ENCODE measurements at places on chromosomes 3 and 15.

GRCh38 chr15:91484141-91484540 lies 369.4 kb upstream of the SLCO3A1 start:
- DNase-seq, result no peak

DNA sequence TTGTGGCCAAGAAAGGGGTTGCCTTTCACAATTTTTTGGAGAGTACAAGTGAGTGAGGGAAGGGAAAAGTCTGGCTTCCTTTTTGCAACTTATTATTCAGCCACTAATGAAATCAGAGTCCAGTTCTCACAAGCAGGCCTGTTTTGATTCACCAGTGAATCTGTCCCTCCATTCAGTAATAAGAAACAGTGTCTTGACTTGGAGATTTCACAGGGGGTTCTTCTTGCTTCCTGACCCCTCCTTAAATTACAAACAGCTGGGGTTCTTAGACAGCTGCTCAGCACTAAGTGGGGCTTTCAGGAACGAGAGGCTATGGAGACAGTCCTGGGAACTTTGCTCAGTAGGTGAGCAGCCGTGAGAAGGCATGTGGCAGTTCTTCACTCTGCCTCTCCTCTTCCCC lies 24.5 kb downstream of the SEMA3G start:
- DNase-seq, result no peak

DNA sequence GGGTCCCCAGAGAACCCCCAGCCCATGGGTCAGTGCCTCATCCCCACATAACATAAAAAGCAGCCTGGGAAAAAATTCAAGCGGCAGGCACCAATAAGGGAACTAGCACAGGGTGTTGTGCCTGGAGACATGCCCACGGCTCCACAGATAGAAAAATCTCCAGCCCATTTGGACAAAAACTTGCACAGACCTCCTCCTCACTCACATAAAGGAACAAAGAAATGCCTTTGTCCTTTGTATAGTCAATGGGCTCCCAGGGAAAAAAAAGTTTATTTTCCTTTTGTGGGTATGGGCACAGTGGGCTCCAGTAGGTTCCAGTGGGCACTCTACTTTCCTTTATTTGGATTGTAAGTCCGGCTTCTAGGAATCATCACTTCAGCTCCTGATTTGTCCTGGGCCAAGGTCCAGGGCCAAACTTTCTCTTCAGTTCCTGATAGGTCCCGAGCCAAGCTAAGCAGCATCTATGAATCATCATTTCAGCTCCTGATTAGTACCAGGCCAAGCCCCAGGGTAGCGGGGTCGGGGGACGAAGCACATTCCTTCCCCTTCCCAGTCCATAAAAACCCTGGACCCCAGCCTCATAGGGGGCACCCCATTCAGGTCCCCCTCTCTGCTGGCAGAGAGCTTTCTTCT lies 1.6 kb upstream of the DNAH12 start:
- DNase-seq, result no peak

DNA sequence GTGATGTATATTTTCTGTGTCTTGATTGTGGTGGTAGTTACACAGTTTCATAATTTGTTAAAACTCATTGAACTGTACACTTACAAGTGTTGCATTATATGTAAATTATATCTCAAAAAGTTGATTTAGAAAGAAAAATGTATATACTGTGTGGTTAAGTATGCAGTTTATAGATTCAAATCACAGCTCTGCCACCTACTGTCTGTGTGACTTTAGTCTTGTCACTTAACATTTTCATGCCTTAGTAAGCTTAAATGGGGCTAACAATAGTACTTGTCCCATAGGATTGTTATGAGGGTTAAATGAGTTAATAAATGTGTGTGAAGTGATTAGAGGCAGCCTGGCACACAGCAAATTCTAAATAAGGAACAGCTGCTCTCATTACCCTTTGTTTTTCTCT lies 120.9 kb upstream of the P2RY1 start:
- DNase-seq, result no peak

DNA sequence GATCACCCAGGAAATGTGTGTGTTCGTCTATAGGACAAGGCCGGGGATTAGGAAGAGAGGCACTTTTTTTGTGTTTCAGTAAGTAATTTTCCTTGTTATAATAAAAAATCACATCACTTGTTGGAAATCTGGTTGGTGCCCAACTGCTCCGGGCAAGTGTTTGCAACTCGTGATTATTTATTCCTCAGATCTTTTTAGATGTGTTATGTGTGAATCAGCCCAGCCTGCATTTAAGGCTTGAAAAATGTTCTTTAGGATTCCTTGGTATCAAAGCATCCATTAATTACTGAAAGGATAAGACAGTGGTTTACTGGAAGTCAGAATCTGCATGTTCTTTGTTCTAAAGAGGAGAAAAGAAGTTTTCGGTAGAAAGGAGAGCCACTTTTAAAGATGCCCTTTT lies 345.6 kb downstream of the FEZF2 start:
- DNase-seq, result no peak

DNA sequence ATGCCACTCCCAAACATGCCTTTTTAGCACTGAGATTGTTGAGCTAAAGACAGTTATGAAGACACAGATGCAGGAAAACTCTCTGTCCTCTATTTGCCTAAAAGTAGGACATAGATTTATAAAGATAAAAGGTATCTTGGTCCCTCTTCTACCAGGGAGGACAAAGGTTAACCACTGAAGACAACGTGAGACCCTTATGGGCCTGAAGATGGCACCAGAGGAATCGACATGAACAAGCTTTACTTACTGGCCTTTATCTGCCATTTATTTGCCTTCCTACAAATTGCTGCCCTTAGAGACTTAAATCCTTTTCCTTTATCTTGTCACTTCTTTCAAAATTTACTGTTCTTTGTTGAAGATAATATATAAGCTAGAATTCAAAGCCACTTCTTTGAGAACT lies 109.7 kb upstream of the FAM3D start:
- no peak for DNase-seq

DNA sequence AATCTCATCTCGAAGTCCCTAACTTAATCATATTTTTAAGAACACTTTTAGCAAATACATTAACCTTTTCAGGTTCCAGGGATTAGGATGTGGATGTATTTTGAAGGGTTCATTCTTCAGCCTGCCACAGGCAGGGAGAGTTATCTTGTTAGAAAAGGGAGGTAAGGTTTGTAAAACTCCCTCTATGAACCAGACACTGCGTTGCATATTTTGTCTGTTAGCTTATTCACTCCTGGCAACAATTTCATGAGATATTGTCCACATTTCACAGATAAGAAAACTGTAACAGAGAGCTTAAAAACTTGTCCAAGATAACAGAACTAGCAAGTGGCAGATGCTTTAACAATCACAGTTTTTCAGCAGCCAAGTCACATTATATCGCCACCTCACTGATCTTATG lies 155.4 kb downstream of the DIPK2A start:
- DNase-seq, result no peak

DNA sequence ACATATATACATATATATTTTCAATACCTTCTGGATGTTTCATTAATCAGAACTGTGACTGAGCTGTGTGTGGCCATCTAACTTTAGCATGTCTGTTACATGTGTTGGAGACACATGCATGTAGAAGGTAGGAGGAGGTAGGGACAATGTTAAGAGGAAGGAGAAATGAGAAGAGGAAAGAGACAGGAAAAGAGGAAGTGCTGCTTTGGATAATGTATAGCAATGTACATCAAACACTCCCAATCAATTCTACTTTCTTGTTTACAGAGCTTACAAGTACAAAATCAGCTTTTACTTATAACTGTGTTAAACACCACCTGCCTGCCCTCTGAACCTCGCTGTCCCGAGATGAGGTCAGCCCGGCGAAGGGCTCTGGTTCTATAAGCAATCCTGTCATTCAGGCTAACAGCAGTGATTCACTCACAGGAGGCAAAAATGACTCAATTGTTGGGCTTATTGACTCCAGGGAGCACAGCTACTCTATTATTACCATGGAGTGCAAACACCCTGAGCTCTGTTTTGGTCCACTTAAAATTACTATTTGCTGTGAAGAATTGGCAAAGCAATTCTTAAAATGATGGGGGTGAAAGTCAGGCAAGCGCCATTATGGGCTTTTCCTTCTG lies 188.9 kb downstream of the MEIS2 start:
- no peak for DNase-seq

- DNase-seq, result no peak
Measured at GRCh38 chr3:181442066-181442465, 269.7 kb upstream of the SOX2 start.

- DNase-seq, result no peak
Measured at GRCh38 chr15:45443645-45444044, 65.3 kb upstream of the GATM start.

GRCh38 chr3:71064956-71065763 lies 518.4 kb downstream of the FOXP1 start:
- no peak for DNase-seq

DNA sequence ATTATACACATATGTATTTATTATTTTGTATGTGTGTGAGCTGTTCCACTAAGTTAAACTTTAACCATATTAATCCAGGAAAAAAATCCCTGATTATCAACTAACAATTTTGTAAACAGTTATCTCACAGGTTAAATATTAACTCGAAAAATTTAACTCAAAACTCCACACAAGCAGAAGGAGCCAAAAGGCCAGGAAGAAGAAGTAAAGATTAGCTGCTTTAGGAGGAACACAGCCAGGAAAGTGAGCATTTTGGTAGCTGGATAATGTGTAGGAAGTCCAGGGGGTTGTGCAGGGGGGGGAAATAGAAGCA lies 425.0 kb downstream of the TIGIT start:
- DNase-seq, result no peak

- DNase-seq, result no peak
Measured at GRCh38 chr3:193119926-193120325, 121.1 kb upstream of the PLAAT1 start.

DNA sequence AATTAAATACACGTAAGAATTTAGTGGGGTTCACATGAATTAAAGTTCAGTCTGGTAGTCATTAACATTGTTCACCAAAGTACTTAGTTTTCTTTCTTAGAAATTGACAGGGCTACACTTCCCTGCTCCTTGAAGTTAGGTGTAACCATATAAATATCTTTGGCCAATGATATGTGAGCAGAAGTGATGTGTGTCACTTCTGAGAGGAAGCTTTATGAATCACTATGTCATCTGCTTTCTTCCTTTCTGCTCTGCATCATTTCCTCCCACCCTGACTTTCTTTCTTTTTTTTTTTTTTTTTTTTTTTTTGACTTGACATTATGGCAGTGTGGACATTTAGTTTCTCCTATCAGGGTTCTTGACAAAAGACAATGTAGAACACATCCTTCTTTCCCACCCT lies 156.2 kb upstream of the COL8A1 start:
- no peak for DNase-seq

DNA sequence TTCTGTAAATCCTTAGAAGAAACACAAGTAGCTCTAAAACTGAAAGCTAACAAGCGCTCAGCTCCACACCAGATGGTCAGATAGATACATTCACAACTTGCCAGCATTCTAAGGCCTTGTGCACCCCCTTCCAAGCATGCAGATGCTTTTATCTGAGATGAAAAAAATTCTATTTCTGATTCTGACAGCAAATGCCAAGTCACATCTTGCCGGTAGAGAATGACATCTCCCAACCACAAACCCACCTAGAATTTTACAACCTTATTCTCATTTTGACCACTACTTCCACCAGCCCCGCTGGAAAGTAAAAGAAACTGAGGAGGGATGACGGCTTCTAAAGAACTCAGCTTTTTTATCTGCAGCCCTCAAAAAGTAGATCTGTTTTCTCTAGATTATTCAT lies 57.7 kb downstream of the SUMF1 start:
- no peak for DNase-seq

GRCh38 chr15:57418635-57419034 lies 42.3 kb downstream of the CGNL1 start:
- no peak for DNase-seq

- no peak for DNase-seq
Measured at GRCh38 chr3:105364128-105364527, 2.6 kb upstream of the ALCAM start.

DNA sequence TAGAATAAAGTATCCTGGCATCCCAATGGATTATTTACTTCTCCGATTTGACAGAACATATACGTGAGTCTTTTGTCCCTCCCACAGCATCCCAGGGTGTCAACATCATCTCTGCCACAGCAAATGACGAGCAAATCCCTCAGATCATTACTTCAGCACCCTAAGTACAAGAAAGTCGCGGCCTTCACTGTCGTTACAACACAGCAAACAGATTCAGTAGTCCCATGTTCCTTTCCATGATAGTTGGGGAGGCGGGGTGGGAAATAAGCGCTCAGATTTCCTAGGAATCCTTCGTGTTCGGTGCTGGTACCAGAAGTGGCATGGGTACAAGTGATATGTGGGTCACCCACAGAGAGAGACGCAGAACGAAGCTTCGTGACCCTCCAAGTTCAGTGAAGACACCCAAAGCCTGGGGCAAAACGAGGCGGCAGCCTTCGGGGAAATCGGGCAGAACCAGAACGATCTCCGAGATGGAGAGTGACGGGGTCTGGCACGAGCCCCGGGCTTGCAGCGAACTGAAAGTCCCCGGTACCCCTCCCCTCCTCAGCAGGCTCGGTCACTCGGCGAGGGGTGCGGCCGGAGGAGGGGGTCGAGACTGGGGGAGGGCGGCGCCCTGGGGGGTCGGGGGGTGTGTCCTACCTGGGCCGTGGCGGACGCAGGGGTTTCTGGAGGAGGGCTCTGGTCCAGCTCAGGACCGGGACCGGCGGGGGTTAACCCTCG lies 619 bp downstream of the TTBK2 start:
- no peak for DNase-seq

DNA sequence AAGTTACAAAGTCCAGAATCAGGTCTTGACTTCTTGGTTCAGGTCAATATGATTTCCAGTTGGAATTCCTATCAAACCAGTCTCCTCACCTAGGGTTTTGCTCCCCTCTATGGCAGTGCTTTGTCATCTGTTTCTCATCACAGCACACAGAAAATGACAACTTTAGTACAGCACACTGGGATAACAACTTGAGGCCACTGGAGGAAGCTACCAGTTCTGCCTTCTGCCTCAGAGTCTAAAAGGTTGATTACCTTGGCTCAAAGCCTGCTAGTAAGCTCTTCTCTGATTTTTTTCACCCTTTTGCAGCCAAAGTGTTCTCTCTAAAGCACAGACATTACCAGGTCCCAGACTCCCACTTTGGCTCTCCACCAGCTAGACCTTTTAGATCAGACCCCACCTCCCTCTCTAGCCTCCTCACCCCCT lies 24.8 kb upstream of the TRIM59 start:
- no peak for DNase-seq

DNA sequence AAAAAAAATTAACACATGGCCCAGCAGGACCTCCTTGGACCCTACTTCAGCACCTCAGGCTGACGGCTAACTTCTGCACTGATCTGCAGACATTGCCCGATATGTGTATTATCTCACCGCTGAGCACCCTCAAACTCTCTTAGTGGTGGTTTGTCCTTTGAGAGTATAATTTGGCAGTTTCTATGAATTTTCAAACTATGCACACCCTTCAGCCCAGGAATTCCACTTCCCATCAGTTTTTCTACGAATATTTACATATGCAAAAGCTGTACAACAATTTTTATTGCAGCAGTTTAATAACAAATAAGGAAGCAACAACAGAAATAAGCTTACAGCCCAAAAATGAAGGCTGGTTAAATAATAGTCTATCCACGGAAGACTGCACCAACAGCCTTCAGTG lies 44.6 kb downstream of the HES1 start:
- no peak for DNase-seq

GRCh38 chr3:190073264-190074008 lies 47.3 kb downstream of the P3H2 start:
- DNase-seq, result no peak
